ENCODE measurements at places on chromosomes 11 and 22.
A peak's percentile ranks its signal among the peaks of the same experiment; 100 is the strongest.

- no peak for DNase-seq
Measured at GRCh38 chr22:44752285-44753188, at the start of gene ARHGAP8. Gene ARHGAP8 (plus strand): TSS chr22:44752575. CDS start chr22:44786528, 33,953 bp downstream.

DNA sequence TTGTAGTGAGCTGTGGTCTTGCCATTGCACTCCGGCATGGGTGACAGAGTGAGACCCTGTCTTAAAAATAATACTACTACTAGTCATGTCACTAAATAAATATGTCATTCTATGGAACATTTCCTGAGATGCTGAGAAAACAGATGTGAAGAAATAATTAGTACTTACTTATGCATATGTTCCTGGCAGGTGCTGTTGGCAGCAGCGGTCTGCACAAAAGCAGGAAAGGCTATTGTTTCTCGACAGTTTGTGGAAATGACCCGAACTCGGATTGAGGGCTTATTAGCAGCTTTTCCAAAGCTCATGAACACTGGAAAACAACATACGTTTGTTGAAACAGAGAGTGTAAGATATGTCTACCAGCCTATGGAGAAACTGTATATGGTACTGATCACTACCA is 8.8 kb downstream of the ARCN1 start:
- no peak for DNase-seq

DNA sequence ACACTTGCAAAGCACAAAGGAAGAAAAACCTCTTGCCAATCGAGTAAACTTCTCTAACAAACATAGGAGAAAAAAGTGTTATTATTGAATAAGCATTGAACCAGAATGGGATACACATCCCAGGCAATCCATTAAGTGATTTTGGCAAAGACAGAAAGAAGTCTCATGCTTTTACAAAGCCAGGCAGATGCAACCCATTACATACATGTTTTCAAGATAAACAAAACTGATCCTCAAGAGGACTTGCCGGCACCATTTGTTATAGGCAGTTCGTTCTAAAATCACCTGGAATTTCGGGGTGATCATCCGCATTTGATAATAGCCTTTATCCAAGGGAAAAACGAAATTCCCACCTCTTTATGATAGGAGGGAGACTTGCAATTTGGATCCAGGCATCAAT is 97.5 kb upstream of the RAG2 start:
- no peak for DNase-seq

DNA sequence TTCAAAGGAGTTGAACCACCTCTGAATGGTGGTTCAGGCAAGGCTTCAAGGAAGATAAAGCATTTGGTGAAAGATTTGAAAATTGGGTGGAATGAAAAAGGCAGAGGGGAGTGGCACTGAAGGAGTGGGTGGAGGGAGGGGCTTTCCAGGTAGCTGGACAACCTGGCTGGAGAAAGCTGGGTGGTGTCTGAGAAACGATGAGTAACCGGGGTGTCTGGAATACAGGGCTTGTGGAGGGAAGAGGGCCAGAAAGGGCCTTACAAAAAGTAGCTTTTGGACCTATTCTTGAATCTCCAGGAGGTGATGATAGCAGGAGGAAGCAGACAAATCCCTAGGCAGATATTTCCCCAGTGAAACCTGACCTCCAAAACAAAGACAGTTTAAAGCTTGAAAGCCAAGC is 99.3 kb downstream of the RASSF10 start:
- DNase-seq, result no peak

DNA sequence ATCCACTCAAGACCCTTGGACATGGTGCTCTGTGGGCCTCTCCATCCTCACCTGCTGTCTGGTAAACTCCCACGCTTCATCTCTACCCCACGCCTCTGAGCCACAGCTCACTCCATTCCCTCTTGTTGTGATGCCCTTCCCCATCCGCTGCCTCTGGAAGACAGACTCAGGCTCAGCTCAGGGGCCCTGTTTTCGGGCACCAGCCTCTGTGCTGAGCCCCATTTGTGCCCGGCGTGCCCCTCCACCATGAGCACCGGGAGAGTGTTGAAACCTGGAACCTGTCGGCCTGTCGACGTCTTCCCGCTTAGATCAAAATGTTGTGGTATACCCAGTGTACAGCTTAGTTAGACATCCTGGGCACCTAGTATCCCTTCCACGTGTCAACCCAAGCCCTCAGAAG is 6.5 kb upstream of the SCUBE1 start:
- no peak for DNase-seq

DNA sequence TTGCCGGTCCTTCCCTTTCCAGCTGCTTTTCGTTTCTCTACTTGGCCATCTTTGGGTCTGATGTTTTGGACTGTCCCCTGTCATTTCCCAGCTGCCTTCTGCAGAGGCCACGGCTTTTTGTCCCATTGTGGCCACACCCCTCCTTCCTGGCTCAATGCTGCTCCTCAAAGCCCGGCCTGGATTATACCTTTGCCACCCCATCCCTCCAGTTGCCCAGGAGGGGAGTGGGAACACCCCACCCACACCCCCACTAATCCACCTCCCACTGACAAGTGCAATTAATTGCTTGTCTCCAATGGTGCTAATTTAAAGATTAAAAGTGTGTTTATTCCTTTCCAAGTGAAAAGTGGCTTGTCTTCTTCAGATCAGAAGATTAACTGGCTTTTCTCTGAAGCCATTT is 34.2 kb upstream of the CSNK2A3 start:
- no peak for DNase-seq

DNA sequence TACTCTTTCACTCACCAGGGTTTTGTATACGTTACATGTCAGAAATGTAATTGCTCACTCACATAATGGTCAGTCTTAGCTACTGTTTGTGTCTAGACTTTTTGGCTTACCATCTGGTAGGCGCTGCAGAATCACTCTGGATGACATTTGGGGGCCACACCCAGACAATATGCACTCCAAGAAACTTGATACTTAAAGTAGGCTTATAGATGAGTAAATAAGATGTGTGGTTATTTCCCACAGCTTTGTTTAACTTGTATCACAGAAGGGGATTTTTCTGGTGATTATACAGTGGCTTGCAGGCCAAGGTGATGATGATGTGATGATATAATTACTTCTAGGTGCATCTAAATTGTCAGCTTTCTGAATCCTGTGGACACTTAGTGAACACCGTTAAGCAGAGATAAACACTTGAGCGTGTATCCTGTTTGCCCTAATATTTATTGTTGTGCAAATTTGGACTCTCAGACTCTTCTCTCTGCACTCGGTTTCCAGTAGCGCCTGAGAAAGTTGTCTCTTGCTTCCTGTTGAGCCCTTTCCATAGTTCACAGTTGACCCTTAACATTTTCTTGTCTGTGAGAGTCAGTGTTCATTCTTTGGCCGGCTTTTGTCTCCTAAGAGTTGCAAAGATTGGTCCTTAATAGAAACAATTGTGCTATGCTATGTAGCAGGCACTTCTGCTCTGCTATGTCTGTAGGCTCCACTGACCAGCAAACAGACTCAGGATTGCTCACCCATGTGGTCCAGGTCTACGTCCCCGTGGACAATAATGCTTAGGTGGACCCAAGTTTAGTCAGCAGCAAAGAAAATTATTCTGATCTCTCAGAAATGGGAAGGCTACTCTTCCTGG is 89.3 kb downstream of the PRR5L start:
- DNase-seq, result no peak

DNA sequence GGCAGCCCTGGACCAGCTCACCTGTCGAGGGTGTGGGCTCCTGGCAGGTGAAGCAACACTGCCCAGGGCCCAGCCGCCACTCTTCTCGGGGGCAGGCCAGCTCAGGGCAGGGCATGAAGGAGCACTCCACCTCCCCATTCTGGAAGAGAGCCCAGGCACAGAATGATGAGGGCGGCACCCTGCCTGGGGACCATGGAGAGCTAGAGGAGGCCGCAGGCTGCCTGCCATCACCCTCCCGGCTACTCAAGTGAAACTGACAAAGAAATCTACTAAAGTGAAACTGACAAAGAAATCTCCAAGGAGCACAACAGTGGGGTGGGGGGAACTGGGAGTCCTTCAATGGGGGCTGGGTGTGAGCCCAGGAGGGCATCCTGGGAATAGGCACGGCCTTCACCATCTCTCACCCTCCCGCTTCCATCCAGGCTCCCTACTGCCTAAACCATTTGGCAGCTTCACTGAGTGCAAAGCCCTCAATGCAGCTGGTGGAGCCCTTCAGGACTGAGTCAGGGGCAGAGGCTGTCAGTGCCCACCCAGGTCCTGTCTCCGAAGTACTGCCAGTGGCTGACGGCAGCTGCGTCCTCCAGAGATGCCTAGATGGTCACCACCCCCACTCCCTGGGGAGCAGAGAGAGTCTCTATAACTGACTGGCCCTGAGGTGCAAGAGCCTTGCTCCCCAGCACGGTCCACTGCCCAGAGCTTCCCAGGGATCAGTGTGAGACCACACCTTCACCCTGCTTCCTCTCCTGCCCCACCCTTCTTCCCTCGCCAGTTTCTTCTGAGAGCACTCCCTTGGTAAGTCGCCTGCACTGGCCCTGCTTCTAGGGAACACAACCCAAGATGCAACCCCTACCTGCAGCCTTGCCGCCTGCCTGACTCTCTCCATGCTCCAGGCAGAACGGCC is 21.7 kb downstream of the VWCE start:
- DNase-seq, result peak; percentile 32

GRCh38 chr11:74720596-74721478 is 10.4 kb downstream of the CHRDL2 start:
- DNase-seq, result peak; percentile 18

GRCh38 chr11:36421546-36422155 is 88.4 kb downstream of the TRAF6 start:
- DNase-seq, result no peak

GRCh38 chr11:30635401-30635989 is 49.3 kb upstream of the MPPED2 start:
- peak; percentile 56 for DNase-seq

GRCh38 chr11:101582236-101582988 is 1.4 kb downstream of the TRPC6 start:
- DNase-seq, result no peak

DNA sequence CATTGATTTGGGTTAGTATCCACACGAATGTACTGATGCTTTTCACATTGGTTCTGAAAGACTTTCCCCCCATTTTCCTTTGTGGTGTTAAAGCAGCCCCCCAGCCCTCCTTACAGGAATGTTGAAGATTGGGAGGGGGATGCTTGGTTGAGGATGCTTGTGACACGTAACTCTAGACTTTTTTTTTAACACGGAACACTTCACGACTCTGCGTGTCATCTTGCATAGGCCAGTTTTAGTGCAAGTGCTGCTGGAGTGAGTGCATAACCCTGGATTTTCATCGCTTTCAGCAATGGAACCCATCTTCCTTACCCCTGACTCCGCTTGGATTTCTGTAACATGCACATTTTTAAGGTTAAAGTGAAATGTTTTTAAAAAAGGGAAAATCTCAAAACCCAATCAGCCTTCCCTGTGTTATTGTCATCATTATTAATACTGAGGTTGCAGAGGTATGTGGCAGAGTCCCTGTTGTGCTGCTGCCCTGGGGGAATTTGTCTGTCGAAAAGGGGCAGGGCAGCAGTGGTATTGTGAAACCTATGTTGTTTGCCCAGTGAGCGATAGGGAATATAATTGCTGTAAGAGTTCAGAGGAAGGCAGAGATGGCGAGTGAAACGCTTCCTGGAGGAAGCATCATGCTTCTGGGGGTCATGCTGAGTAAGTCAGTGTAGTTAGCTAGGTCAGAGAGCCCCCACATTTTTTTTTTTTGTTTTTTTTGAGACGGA is 12.1 kb downstream of the CECR2 start:
- no peak for DNase-seq

DNA sequence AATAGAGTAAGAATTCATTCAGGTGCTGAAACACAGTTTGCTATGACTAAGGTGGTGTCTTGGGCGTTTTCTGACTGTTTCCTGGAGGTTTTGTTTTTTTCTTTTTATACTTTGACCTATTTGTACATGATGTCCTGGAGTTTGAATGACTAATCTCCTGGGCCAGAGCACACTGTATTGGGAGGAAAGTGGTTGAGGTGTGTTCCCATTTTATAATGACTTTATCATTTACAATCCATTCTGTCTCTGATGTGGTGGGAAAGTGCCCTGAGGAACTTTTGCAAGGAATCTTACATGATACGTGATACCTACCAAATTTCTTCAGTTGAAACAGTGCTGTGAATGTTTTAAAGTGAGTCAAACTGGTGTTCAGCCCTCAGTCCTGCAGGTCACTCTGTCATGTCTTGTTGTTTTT is 80.8 kb downstream of the TNRC6B start:
- no peak for DNase-seq

GRCh38 chr22:20654343-20655208 is 119.3 kb upstream of the SERPIND1 start:
- no peak for DNase-seq

DNA sequence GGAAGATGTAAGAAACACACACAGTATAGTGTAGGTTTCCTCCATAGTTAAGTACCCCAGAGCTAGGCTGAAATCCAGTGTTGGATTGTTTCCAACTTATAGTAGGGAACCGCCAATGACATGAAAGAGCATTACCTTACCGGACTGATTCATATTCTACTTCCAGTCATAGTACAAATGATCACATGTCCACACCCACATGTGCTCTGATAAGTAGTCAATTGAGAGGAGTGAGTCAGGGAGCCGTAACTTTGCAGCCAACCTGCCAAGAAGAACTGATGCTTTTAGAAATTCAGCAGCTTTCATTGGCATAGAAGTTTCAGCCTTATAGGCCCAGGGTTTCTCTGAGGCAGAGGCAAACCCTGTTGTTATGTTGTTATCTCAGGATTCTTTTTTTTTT is 240.6 kb downstream of the ETS1 start:
- no peak for DNase-seq

- DNase-seq, result no peak
Measured at GRCh38 chr11:119410501-119410900, 12.5 kb downstream of the THY1 start.
